Stimulated activated CD4-positive, alpha-beta T cell treated with anti-CD3 and anti-CD28 coated beads, Interleukin-12 subunit alpha, Interleukin-12 subunit beta, amount 100 ng/mL, for 24 hours (primary cell): ENCODE measurements at places on chromosomes 12 and 14.

- DNase-seq = no peak
Observed at GRCh38 chr14:101824339-101824727, 62.8 kb downstream of the PPP2R5C start.

DNA sequence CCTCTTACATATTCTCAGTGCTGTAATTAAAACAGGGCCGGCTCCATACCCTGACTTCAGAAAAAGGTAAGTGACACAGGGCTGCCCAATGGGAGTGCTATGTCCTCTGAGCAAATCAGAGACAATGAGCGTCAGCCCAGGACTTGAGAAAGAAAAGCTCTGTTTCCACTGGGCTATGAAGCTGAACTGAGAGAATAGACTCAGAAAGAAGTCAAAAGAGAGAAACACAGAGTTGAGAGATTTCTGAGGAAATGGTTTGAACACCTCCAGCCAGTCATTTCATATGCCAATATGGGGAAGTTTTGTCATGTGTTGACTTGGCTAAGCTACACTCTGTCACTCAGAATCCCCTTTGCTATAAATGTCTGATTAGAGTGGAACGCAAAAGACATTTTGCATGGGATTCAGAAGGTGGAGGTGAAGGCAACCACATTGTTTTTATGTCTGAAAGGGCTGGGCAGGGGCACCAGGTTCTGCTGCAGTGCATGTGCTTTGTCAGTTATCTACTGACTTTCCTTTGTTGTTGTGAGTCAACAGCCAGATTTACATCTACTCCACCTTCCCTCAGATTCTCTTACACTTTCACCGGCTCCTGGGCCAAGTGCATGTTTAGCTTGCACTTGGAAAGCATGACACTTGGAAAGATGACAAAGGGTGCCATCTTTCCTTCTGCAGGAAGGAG, 313.3 kb downstream of the DUSP6 start:
- no peak for DNase-seq

- DNase-seq = peak; percentile 76
Observed at GRCh38 chr12:49043856-49044258, 16.7 kb downstream of the KMT2D start.

DNA sequence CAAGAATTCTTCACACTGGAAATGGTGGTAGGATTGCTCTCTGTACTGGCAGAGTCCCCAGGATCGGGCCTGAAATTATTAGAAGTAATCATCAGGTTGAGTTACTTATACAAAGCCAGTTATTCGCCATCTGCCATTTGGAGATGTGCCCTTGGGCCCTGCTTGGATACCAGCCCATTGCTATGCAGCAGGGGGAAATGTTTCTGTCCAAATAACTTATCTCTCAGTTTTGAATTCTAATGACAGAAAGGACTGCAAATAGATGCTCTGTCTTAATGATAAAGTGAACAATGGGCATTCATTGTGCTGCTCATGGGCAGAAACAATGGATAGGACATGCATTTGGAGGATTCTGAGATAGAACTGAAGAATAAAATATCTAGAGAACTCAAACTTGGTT, 139.1 kb upstream of the PELI2 start:
- no peak for DNase-seq

- no peak for DNase-seq
Observed at GRCh38 chr14:23078692-23079116, 16.2 kb downstream of the ACIN1 start.

GRCh38 chr12:72872238-72872887, 600.2 kb downstream of the TRHDE start:
- no peak for DNase-seq
